ENCODE measurements at places on chromosomes 3 and 15.

DNA sequence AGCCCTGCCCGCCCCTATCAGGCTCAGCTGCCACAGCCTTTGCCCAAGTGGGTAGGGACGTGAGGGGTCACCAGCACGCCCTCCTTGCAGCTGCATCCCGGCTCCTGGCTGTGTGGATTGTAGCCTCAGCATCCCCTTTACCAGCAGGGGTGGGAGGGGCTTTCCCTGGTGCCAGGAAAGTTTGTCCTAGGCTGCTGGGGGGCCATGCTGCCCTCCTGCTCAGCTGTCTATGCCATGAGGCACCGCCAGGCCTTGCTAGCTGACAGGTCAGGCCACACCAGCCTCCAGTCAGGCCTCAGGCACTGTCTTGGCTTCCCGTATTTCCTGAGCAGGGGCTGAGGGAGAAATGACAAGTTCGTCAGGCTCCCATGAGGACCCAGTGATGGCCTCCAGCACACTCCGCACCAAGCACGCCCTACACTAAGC is 32.3 kb downstream of the TKT start:
- DNase-seq, result no peak

DNA sequence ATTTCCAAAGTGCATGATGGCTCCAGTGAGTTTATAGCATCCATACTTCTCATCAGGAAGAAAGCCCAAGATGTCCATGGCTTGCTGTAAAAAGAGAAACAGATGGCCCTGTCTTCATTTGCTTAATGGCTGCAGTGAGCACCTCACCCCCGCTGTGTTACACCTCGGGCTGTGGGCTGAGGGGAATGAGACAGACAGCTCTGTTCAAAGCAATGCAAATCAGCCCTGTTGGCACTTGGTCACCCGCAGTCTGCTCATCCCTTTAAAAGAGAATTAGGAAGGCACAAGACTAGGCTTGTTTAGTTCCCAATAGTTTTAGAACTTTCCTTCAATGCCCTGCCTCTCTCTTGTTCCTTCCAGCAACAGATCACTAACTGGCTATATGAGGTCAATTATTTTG is 25.2 kb downstream of the MYH15 start:
- no peak for DNase-seq

DNA sequence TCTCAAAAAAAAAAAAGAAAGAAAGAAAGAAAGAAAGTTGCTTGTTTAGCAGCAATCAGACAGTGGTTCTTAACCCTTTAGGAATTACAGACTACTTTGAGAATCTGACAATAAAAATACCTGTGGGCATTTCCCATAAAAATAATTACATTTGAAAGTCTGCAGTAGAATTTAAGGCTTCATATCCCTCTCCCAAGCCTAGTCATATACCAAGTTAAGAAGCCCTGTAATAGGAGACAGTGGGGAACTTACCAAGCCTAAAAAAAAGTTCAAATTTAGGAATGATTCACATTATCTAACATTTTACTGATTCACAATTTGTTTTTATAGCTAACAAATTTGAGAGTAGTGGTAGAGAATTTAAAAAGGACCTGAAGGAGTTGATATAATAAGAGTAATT is 47.5 kb downstream of the LRRFIP2 start:
- DNase-seq, result no peak

- DNase-seq, result no peak
These were observed 56.9 kb upstream of the MEF2A start for GRCh38 chr15:99508852-99509251.

DNA sequence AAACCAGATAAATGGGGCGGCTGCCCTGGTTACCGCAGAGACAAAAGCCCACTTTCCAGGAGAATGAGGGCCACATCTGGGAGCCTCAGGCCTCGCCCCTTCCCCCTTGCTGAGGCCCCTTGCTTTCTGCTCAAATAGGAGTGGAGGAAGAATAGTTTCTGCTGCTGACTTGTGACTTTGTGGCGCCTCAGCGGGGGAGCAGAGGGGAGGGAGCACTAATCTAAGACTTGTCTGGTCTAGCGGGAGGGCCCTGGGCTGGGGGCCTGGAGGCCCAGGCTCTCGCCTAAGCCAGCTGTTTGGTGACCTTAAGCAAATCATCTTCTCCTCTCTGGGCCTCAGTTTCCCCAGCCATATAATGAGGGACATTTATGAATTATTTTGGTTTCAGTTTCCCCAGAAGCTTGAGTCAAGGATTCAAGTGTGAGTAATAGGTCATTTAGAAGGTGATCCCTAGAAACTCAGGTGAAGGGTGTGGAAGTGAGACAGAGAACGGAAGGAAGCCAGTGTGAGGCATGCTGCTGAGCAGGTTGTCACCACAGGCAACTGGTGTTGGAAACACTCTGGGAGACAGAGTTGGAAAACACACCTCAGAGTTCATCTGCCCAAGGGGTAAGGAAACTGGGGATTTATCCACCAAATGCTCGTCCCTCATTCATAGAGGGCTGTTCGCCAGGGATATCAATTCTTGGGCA is 25.9 kb upstream of the SMAD3 start:
- DNase-seq, result no peak

- no peak for DNase-seq
These were observed 379.7 kb upstream of the EPHA6 start for GRCh38 chr3:96434651-96435050.

DNA sequence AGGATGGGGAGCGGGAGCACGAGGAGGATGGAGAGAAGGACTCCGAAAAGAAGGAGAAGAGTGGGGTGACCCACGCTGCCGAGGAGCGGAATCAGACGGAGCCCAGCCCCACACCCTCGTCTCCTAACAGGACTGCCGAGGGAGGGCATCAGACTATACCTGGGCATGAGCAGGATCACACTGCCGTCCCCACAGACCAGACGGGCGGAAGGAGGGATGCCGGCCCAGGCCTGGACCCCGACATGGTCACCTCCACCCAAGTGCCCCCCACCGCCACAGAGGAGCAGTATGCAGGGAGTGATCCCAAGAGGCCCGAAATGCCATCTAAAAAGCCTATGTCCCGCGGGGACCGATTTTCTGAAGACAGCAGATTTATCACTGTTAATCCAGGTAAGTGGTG is 169.8 kb downstream of the FEZF2 start:
- no peak for DNase-seq

GRCh38 chr3:50181985-50182384 is 9.4 kb upstream of the GNAT1 start:
- no peak for DNase-seq

GRCh38 chr15:47963265-47963664 is 157.5 kb upstream of the SLC24A5 start:
- DNase-seq, result no peak

- no peak for DNase-seq
These were observed 63.6 kb downstream of the SLC15A2 start for GRCh38 chr3:121957674-121958415.

- DNase-seq, result no peak
These were observed 333.6 kb upstream of the TBL1XR1 start for GRCh38 chr3:177530908-177531307.

DNA sequence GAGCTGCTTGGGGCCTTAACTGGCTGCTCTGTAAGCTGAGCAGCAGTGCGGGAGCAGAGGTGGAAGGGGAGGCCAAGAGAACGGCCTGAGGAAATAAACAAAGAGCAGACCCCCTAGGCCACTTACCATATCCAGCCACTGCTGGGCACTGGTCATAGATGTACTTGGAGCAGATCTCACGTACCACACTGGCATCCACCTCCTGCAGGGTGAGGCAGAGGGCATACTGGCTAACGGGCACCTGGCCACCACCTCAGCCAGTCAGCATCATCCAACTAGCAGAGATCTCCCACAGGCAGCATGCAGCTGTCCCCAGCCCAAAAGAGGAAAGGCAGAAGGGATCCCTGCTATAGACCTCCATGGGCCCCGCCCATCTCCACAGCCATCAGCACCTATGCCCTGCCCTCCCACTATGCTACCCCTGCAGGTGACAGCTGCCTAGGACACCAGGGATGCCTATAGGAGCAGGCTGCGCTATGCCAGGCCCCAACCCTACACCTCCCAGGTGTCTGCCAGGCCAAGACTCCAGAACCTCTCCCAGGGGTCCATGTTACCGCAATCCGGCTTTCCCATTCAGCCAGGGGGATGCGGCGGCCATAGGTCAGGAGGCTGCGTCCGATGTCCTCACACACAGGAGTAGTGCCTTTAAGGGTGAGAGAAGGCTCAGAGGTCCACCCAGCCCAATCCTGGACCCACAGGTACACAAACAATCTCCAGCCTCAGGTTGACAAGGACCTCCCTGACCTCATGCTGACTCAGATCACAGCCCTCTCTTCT is 4.6 kb upstream of the COL7A1 start:
- no peak for DNase-seq

DNA sequence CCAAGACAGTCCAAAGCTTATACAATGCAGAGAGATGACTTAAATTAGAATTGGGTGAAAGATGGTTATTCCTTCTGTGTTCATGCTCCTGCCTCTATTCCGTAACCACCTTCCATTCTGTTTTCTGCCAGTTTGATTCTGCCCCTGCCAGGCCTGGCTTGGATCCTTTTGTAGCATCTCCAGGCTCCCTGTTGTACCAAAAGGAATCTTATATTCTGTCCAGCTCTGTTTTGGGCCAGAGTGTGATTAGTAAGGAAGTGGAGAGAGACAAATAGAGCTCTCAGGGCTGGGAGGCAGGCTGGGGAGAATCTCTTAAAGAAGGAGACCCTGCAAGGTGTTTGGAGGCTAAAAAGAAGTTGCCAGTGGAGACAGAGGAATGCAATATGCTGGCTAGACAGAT is 63.8 kb downstream of the KCNAB1 start:
- no peak for DNase-seq

DNA sequence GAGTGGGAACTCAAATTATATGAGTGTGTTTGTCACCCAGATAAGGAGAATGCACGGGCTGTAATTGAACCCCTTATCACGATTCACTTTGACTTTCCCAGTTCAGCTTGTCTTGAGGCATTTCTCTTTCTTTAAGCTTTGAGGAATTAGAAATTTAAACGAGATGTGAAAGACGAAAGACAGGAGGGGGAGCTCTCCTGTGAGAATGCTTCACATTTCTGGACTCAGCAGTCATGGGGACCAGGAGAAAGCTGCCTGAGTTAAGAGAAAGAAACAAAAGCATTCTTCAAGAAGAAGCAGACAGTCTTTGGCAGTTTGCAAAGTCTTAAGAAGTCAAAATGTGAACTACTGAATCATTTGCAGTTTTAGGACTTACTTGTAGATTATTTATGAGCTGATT is 205.6 kb downstream of the NECTIN3 start:
- DNase-seq, result no peak

- DNase-seq, result no peak
These were observed 137.9 kb downstream of the CBLB start for GRCh38 chr3:105730801-105731354.

DNA sequence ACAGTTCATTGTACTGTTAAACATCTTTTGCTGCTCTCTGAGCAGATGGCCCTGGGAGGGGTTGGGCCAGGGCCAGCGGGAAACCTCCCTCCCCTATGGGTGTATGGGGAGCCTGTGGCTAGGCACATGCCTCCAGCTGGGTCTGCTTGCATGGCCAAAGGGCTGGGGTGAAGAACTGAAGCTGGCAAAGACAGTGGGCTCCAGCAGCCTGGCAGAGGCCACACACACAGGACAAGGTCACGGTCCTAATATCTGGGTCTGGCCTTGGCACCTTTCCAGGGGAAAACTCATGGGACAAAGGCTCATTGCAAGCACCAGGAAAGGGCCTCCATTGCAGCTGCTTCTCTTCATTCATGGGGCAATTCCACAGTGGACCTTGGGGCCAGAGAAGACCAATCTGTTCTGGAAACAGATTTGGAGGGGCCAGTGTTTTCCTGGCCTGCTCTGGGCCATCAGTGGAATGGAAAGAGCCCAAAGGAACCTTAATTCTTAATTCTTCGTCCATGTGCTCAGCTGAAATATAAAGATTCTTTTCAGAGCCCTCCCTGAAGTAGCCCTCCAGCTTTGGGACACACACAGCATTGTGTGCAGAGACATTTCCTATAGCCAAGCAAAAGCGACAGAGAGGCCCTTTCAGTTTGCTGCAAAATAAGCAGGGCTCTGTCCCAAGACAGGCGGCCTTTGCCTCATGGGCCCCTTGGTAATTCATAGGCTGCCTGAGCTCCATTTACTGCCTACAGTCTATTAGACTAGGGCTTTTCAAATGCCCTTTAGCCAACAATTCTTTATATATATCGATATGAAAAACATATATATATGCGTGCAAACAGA is 11.3 kb upstream of the LIMD1 start:
- no peak for DNase-seq

GRCh38 chr3:30141178-30141581 is 465.2 kb upstream of the TGFBR2 start:
- DNase-seq, result no peak

- DNase-seq, result no peak
These were observed 389.7 kb upstream of the ROBO1 start for GRCh38 chr3:80157546-80157945.

GRCh38 chr3:25294169-25294805 is 133.8 kb upstream of the RARB start:
- no peak for DNase-seq

- no peak for DNase-seq
These were observed 15.7 kb downstream of the SUSD5 start for GRCh38 chr3:33202711-33203457.

- no peak for DNase-seq
These were observed 31.7 kb upstream of the IP6K2 start for GRCh38 chr3:48748754-48749153.

GRCh38 chr15:52682781-52683180 is 3.6 kb upstream of the ATOSA start:
- peak; percentile 19 for DNase-seq

DNA sequence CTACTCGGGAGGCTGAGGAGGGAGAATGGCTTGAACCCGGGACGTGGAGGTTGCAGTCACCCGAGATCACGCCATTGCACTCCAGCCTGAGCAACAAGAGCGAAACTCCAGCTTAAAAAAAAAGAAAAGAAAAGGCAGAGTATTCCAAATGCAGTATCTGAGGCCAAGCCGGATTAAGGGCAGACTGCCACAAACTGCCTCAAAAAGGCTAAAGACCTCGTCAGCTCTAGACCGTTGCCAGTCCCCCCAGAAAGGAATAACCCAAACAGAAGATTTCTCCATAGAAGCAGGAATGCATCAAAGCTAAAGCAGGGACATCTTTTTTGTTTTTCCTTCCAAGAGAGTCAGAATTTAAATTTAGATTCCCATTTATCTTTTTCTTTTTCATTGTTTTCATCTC is 72.9 kb downstream of the TM4SF4 start:
- no peak for DNase-seq

DNA sequence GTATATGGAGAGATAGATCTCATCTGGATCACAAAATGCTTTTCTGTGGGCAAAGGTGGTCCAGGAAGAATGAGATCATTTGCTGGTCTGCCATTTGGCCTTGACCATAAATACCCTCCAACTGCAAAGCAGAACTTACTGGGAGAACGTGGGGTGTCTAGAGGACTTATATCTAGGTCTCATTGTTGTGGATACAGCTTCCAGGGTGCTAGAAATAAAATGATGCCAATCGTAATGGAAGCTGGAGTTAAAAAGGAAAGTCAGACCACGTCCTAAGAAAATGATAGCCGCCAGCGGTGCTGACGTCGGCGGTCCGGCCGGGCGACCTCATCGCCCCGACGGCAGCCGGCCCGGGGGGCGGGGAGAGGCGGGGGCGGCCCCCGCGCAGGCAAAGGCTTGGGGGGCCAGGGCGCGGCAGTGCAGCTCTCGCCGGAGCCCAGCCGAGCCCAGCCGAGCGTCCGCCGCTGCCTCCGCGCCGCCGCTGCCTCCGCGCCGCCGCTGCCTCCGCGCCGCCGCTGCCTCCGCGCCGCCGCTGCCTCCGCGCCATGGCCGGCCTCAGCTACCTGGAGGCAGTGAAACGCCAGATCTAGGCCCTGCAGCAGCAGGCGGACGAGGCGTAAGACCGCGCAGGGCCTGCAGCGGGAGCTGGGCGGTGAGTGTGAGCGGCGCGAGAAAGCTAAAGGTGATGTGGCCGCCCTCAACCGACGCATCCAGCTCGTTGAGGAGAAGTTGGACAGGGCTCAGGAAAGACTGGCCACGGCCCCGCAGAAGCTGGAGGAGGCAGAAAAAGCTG is 89.5 kb downstream of the EOMES start:
- DNase-seq, result peak; percentile 43

GRCh38 chr15:26103002-26103404 is 239.9 kb upstream of the ATP10A start:
- no peak for DNase-seq

Data from memory B cell (primary cell).